Endothelial cell (in vitro differentiated cells): ENCODE measurements at places on chromosomes 4 and X.

- DNase-seq, result no peak
These were observed 58.0 kb upstream of the KLHL13 start for GRCh38 chrX:118174516-118175098.

- DNase-seq, result no peak
These were observed 2.3 kb upstream of the PHOX2B start for GRCh38 chr4:41750626-41751448.

DNA sequence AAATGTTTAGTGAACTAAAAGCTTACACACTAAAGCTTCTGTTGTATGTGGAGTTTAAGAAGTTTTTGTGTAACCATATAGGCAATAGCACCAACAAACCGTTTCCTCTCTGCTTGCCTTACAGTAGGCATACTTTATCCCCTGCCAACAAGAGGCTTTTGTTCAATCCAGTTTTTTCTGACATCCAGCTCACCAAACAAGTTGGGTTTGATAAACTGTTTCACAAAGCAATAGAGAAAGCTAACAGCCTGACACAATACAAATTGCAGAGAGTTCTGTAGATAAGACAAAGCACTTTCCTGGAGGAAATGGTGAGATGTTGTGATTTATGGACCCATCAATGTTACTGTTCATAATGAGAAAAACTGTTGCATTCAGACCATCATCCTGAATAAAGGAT is 53.8 kb downstream of the PACRGL start:
- DNase-seq, result no peak

DNA sequence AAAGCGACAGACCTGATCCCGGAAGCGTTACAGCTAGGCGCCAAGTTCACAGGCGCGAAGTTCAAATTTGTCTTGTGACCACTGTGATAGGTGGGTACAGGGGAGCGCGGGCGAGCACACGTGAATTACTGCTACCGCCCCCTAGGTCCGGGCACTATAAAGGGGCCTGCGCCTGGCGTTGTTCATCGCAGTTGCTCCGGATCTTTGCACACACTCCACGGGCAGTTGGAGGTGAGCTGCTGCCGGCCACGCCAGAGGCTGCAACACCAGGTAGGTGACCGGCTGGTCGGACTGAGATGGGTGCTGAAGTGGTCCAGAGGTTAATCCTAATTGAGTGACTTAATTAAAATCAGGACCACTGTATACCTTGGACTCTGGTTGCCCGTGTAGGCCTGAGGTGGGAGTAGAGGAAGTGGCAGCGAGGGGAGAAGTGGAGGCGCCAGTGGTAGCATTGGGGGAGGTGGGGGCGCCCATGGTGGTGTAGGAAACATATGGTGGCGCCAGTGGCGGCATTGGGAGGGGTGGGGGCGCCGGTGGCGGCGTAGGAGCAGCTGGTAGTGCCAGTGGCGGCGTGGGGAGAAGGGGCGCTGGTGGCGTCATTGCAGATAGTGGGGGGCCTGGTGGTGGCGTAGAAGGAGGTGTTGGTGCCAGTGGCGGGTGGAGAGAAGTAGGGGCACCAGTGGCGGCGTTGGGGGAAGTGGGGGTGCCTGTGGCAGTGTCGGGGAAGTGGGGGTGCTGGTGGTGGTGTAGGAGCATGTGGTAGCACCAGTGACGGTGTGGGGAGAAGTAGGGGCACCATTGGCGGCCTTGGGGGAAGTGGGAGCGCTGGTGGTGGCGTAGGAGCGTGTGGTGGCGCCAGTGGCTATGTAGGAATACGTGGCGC is at the start of gene GCNA:
Gene GCNA (plus strand): TSS at position 185 of the 883 bp plus-strand sequence. CDS start 2,385 bp downstream, outside the sequence.
- no peak for DNase-seq

GRCh38 chr4:2537011-2537830 is 774 bp downstream of the FAM193A start:
- DNase-seq, result peak; percentile 49

DNA sequence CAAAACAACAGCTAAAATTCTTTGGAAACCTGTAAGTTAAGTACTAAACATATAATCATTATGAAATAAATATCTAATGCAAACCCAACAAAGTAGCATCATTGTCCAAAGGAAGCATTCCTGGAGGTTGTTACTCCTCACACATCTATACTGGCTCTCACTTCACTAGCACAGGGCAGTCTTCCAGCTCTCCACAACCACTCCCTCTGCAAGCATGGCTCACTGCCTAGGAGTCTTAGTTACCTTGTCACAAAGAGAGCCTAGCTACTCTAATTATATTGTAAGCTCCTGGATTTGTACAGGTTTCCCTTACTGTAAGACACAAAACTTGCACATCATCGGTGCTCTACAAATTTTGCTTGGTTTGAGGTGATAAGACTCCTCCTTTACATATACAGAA is 76.1 kb downstream of the AMMECR1 start:
- no peak for DNase-seq

DNA sequence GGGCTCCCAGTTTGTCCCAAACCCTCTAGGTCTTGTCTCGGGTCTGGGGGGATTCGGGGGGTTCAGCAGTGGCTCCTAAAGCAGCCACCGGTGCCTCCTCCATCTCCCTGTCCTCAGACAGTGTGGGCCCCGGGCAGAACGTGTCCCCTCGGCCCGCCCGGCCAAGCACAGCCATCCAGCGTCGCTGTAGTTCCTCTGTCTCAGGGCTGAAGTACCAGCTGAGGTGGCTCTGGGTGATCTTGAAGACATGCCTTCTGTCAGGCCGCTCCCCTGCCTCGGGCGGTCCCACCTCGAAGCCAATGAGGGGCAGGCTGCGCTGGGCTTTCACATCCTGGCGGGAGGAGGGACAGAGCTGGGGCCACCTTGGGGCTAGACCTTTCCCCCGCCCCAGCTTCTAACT is 5.9 kb downstream of the TSR2 start:
- DNase-seq, result no peak

GRCh38 chrX:123962006-123962467 is 531 bp downstream of the STAG2 start:
- no peak for DNase-seq
